Brain microvascular endothelial cell (primary cell): ENCODE measurements at places on chromosomes 11 and 22.

GRCh38 chr11:29483831-29484230, 533.0 kb downstream of the KCNA4 start:
- DNase-seq = no peak

GRCh38 chr11:44532809-44533208, 32.7 kb upstream of the CD82 start:
- DNase-seq = no peak

DNA sequence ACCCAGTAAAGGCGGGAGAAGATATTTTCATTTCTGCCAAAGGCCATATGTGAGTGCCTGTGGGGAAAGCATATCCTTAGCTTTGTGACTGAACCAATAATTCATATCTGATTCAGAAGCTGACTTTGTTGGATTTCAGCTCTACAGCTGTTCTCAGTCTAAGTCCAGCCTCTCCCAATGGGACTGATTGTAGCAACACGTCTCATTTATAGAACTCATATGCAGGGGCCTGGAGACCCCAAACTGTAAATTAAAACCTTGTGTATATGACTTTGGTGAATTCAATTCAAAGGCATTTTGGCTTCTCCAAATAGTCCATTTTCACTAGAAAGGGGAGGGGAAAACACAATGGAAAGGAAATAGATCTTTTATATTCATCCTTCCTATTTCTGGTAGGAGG, 250.4 kb upstream of the SORL1-AS1 start:
- no peak for DNase-seq

- DNase-seq = no peak
These were observed 8.2 kb downstream of the PATL1 start for GRCh38 chr11:59660621-59661020.

DNA sequence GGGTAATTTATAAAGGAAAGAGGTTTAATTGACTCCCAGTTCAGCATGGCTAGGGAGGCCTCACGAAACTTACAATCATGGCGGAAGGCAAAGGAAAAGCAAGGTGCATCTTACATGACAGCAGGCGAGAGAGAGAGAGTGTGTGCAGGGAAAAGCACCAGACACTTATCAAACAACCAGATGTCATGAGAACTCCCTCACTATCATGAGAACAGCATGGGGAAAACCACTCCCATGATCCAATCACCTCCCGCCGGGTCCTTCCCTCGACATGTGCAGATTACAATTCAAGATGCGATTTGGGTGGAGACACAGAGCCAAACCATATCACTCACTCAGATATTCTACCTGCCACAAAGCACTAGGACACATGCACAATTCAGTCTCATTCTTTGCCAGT, 48.1 kb upstream of the HMGXB4 start:
- DNase-seq = no peak

DNA sequence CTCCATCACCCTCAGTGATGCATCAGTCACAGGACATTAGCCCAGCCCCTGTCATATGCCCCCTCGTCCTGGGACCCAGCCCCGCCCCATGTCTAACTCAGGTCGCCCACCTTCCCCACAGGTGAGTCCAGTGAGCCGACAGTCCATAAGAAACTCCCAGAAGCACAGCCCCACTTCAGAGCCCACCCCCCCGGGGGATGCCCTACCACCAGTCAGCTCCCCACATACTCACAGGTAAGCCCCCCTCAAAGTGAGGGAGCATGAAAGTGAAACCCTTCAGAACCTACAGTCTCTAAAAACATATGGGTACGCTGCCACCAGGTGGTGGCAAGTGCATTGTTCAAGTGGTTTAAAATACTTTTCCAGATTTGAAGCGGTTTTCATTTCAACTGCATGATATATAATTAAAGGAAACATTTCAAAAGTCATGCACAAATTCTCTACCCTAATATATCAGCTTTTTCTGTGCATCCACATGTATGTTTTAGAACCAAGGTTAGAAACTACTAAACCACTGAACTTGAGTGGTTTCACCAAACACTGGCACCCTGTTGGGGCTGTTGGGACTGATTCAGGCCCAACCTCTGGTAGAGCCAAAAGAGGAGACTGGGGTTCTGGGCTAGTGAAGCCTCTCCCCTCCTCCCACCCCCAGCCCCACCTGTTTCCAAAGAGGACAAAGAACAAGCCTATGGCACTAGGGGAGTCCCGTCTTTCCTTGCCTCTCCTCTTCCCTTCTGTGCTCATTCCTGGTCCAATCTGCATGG, 17.3 kb downstream of the EPS8L2 start:
- DNase-seq = no peak

DNA sequence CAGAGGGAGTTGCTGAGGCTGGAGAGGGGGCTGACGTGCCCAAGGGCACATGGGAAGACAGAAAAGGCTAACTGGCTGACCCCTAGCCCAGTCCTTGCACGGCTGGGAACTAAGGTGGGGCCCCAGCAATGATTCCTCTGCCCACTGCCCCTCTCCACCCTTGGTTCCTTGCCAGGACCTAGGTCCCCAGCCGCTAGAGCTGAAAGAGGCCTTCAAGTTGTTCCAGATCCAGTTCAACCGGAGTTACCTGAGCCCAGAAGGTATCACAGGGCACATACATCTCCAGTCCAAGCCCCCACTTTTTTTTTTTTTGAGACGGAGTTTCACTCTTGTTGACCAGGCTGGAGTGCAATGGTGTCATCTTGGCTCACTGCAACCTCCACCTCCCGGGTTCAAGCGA, 390 bp downstream of the CTSW start:
- DNase-seq = no peak

GRCh38 chr11:12420040-12420439, 42.7 kb downstream of the PARVA start:
- no peak for DNase-seq

- DNase-seq = no peak
These were observed 17.7 kb downstream of the NAV2 start for GRCh38 chr11:19730373-19730772.

GRCh38 chr11:110990311-110990710, 255.2 kb upstream of the POU2AF2 start:
- DNase-seq = no peak

DNA sequence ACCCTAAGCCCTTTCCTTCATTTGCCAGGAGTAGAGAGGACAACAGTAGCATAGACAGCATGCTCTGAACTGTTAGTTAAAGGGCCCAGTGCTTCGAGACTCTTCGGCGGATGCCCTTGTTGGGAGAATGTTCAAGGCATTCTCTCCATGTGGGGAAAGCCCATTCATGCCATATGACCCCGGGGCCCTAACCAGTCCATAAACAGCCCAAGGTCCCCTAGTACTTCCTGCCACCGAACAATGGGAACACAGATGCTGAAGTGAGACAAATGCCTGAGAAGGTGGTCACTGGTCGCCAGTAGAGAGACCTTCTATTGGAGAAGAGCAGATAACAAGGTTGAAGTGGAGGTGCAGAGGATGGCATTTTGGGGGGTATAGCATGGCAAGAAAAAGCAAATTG, 80.7 kb downstream of the FLI1 start:
- no peak for DNase-seq

DNA sequence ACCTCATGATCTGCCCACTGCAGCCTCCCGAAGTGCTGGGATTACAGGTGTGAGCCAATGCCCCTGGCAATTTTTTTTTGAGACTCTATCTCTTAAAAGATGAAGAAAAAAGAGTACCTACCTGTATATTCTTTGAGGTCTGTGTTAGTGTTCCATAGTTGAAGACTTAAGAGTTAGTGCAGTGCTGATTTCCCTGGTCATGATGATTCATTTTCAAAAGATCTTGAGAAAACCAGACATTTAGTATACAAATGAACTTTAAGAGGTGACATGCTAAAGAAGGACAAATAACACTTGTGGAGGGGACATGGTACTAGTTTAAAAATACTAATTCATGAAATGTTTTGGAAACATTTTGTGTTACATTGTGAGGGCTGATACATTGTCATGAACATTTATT, 17.7 kb downstream of the CBL start:
- DNase-seq = no peak

DNA sequence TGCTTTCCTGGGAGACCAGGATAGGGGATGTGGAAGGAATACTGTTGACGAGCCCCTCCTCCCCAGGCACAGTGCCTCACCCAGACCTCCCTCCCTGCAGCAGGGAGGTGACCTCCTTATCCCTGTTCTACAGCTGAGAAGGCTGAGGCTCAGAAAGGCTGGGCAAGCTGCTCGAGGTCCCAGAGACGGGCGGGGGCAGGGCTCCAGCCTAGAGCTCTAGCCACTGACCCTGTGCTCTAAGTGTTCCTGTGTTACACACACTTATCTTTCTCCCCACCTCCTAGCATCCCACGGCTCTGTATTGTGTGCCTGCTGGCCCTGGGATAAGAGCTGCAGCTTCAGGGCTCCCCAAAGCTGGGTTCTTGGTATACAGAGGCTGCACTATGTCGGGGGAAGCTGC, 7.9 kb downstream of the CCDC134 start:
- DNase-seq = no peak

- DNase-seq = no peak
These were observed 200.6 kb downstream of the KIRREL3 start for GRCh38 chr11:126800009-126800408.

- no peak for DNase-seq
These were observed 135.9 kb upstream of the KIRREL3 start for GRCh38 chr11:127136438-127136837.

DNA sequence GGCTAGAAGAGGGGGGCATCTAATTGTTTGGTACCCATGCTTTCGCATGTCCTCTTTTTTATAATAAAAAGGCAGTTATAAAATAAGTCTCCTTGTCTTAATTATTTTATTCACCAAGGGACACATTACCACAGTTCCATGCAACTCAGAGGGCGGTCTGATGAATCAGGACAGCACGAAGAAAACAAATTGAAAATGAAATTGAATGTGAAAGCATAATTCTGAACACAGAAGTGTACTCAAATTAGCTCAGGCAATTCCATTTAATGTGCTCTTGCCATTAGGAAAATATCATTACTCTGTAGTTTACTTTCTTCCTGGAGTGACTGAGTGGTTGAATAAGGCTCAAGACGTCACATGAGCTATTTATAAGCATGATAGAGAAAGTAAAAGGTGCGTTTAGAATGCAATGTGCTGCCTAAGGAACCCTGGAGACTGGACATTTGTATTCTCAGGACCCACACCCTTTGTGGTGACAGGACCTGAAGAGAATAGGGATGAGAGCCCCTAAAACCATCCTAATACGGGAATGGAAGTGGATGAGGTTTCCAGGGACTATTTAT, 59.6 kb downstream of the MTNR1B start:
- DNase-seq = no peak

DNA sequence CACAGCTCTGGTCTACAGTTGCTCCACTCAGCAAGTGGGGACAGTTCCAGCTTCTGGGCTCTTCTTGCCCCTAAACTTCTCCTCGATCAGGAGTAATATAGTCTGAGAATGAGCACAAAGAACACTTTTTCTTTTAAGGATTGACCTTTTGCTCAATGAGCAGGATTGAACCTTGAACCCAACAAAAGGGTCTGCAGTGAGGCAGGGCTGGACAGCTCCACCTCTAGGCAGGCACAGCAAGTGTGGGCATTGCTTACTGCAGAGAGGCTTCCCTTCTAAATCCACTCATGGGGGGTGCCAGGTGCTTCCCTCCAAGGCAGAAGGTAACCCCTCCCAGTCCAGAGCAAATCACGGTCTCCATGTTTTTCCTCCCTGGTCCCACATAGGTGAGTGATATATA, 279.5 kb downstream of the ST3GAL4 start:
- DNase-seq = no peak

DNA sequence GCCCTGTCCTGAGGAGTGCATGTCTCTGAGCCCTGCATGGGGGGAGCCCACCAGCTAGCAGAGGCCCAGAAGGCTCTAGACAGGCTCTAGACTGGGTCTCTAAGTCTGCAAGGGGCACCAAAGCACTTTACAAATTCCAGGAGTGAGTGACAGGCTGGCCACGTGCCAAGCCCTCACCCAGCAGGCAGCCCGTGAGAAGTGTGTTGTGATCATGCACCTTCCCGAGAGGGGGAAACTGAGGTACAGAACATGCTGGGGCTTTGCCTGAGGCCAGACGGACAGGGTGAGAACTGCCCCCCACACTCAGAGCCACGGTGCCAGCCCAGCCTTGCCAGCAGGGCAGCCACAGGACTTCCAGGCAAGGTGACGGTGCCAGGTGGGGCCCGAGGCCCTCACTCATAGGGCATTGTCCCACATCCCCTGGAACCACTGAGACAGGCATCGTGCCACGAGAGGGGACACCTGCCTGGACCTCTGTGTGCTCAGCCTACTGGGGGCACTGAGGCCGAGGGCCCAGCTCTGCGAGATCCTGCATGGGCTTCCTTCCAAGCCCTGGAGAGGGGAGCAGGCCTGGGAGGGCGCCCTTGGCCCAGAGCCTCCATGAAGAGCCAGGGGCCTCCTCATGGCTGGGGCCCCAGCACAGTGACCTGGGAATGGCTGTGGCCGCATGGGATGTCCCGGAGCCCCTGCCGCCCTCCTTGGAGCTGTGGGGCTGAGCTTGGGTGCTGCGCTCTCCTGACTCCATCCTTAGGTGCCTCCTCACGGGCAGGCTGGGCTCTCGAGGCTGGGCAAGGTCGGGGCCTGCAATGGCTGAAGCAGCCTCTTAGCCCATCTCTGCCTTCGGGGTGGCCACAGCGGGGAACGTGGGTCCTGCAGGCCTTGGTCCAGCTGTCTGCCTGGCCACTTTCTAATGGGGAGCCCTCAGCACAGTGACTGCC, 121.5 kb downstream of the KCNQ1OT1 start:
- no peak for DNase-seq

DNA sequence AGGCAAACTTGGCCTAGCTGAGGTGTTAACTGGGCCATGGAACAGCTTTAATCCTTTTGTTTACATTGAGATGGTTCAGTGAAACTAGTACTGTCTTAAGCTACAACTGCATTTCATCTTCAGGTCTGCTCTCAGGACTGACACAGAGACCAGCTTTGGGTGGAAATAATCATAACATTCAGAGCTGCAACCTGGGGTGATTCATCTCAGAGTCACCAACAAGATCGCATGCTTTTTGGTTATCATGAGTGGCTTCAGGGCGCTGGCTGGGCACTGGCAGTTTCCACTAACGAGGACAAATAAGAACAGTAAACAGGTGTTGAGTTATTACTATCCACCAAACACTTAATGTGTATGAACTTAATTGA, 60.9 kb upstream of the PAX6 start:
- DNase-seq = no peak

GRCh38 chr11:43579171-43579918, 101.2 kb upstream of the HSD17B12 start:
- DNase-seq = no peak

DNA sequence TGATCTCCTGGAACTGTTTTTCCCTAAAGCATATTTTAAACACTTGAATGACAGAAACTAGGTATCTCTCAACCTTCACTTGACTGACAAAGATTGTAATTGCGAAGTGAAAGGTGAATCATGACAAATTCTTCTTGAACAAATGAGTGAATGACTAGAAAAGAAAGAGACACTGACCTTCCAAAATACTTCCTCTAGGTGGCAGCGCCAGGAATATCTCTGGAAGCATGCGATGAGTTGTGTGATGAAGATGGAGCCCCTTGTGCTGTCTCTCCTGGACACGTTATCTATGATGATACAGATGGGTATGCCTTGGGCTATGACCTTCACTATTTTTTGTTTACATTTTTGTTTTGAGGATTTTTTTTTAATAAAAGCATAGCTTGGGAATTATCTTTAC, 7.0 kb upstream of the CASP12 start:
- DNase-seq = no peak

- DNase-seq = no peak
These were observed 5.7 kb downstream of the MPZL2 start for GRCh38 chr11:118258410-118258809.
